ENCODE measurements at places on chromosomes 2 and 18.

DNA sequence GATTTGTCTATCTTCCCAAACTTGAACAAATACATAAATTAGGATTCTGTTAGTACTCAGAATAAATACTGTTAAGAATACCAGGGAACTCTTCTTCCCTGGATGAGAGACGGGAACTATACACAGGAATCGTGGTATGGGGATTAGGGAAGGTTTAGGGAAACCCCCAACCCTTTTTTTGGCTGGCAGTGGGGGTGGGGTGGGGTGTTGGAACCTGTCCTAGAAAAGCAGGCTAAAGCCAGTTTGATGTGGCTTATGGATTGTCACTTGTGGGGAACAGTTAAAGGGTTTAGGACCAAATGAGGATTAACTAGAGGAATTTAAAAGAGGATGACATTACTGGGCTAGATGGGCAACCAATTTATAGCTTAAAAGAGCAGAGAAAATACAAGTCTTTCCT, 1.8 kb downstream of the SLC4A10 start:
- DNase-seq: no peak

DNA sequence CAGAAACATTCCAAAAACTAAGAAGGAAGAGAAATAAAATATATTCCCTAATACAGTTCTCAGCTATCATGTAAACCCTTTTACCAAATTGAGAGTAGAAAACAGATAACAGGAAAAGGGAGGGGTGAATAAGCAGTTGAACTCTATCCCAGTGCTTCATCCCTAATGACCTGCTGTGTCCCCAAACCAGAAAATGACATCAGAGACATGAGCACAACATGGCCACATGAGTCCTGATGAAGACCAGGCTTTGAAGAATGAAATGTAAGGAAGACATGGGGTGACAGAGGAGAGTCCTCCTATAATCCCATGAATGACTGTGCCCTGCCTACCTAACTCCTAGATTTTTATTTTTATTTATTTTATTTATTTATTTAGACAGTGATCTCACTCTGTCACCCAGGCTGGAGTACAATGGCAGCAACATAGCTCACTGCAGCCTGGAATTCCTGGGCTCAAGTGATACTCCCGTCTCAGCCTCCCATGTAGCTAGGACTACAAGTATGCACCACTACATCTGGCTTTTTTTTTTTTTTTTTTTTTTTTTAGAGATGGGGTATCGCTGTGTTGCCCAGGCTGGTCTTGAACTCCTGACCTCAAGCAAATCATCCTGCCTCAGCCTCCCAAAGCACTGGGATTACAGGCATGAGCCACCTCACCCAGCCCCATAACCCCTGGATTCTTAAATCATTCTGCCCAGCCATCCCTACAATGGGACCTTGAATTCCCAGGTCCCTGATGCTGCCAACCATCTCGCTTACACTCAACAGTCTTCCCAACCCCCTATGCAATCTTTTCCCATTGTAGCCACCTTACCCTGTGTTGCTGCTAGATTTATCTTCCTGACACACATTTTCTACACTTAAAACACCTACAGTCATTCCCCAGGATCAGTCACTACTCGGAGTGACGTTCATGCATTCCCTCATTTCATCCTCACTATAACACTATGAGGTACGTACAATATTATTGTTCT, 64.5 kb downstream of the ANKRD44 start:
- DNase-seq: no peak

GRCh38 chr2:241866790-241867645, 2.5 kb upstream of the RTP5 start:
- DNase-seq: no peak

DNA sequence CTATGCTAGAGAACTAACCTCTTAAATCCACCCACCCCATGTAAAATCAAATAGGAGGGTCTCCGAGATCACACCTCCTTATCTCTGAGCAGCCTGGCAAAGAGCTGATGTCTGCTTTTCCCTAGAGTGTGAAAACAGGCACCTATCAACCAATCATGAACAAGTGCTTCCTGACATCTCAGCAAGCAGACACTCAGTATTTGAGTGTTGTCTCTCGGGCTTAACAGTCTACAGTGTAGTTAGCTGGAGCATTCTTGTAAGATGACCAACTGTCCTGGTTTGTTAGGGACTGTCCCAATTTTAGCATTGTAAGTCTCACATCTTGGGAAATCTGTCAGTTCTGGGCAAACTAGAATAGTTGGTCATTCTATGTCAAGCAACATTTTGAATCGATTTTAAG, 26.4 kb downstream of the MARCHF4 start:
- DNase-seq: no peak

DNA sequence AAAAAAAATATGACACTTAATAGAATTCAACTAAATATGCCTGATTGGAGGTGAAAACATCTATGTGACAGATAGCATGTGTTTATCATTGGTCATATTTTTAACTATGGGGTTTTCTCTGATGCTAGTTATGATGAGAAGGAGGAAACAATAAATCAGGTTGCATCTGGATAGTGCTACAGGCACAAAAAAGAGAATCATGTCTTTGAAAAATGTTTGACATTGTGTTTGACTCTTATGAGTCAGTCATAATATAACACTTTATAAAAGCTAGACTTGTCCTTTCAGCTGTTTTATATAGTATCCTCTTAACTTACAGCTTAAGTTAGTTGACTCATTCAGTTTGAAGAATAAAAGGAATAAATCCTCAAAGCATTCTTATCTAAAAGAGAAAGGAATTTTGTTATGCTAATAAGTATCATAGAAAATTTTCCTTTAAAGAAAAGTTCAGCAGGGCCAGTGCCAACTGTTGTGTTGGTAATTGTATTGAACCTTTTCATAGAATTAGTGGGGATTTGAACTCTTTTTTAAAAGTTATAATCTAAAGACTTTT, 78.4 kb upstream of the UBXN4 start:
- no peak for DNase-seq

DNA sequence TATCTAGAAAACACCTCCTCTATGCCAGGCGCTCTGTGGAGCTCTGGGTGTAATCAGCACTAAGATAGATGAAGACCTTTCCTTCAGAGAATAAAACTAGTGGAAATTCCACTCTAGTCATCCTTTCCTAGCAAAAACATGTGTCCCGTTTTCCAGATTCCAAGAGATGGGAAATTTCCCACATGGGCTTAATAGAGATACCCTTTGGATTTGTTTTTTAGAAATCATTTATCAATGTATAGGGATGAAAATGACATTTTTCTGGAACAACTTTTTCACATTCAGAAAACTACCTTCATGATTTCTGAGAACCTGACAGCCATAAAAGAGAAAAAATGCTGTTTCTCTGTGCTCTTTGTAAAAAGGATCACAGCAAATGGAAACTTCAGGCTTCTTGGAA, 152.1 kb downstream of the NCKAP5 start:
- DNase-seq: no peak

DNA sequence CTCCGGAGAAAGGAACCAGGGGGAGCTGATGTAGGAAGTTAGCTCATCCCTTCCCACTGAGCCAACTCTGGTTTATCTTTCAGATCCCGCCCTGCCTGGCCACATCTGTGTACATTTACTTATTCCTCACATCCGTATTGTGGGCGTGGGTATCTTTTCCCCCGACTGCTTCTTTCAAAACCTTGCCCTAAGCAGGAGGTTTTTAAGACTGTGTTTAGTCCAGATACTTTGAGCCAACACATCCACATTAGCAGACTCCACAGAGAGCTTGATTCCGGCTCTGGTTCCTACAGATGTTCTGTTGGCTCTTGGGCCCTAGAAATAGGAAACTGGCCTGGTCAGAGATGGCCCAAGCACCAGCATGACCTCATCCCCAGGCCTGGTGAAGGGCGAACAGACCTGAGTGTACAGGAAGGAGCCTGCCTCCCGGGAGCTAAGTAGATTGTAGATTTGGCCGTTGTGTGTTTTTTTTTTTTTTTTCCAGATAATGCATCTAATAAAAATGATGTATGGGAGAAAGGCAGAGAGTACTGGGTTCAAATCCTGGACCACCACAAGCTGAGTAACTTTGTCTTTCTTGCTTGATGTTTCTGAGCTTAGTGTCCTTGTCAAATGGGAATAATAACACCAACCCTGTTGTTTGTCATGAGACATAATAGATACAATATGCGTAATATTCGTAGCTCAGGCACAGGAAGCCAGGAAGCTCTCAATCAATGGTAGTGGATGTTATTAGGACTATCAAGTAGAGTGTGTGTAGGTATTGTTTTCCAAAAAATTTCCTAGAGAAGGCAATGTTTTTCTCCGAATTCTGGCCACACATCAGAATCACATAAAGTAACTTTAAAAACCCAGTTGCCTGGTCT, 92.3 kb downstream of the PRKCE start:
- no peak for DNase-seq

All from SHP77 treated with DMSO at 0.1 percent for 48 hours (cell line).